ENCODE measurements at places on chromosomes 4 and X.

DNA sequence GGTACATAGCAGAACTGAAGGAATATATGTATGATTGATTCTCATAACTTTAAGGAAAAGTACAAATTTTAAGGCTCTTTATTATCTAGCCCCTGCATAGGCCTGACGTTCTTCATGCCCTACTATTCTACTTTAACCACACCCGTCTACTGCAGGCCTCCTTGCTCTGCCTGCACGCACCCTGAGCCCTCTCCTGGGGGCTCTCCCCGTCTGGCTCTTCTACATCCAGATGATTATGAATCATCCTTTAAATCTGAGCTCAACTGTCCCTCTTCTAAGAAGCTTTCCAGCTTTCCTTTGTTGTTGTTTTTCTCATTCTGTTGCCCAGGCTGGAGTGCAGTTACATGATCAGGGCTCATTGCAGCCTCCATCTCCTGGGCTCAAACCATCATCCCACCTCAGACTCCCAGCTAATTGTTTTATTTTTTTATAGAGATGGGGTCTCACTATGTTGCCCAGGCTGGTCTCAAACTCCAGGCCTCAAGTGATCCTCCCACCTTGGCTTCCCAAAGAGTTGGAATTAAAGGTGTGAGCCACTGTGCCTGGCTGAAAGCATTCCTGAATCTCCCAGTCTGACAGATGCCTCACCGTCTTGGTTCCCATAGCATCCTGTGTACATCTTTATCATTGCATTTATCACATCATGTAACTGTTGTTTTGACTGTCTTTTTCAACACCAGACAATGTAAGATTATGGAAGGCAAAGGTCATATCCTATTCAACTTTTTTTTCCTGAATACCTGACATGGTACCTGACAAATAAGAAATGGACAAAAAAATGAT, 89.2 kb downstream of the WDFY3 start:
- H3K4me1 ChIP-seq, result peaks cover 5% of the 10 kb centered on the region
- DNase-seq, result no peak
- H3K27ac ChIP-seq, result no peak overlapping the region
- no peaks in the 10 kb centered on the region for H3K36me3 ChIP-seq

GRCh38 chr4:24770667-24771066, 24.7 kb upstream of the SOD3 start:
- no peaks in the 10 kb centered on the region for H3K4me1 ChIP-seq
- no peak overlapping the region for H3K4me3 ChIP-seq
- H3K27me3 ChIP-seq, result no peaks in the 10 kb centered on the region

- no peaks in the 10 kb centered on the region for H3K4me1 ChIP-seq
- DNase-seq, result no peak
- H3K27me3 ChIP-seq, result no peaks in the 10 kb centered on the region
- H3K4me3 ChIP-seq, result no peak overlapping the region
- no peaks in the 10 kb centered on the region for H3K36me3 ChIP-seq
These were observed 32.1 kb downstream of the CCKAR start for GRCh38 chr4:26458157-26458561.

- no peaks in the 10 kb centered on the region for H3K4me1 ChIP-seq
- no peak overlapping the region for H3K4me3 ChIP-seq
- no peak for DNase-seq
- H3K36me3 ChIP-seq, result no peaks in the 10 kb centered on the region
- no peak overlapping the region for H3K27ac ChIP-seq
- H3K27me3 ChIP-seq, result no peaks in the 10 kb centered on the region
These were observed 73.1 kb upstream of the CCDC160 start for GRCh38 chrX:134163836-134164235.

DNA sequence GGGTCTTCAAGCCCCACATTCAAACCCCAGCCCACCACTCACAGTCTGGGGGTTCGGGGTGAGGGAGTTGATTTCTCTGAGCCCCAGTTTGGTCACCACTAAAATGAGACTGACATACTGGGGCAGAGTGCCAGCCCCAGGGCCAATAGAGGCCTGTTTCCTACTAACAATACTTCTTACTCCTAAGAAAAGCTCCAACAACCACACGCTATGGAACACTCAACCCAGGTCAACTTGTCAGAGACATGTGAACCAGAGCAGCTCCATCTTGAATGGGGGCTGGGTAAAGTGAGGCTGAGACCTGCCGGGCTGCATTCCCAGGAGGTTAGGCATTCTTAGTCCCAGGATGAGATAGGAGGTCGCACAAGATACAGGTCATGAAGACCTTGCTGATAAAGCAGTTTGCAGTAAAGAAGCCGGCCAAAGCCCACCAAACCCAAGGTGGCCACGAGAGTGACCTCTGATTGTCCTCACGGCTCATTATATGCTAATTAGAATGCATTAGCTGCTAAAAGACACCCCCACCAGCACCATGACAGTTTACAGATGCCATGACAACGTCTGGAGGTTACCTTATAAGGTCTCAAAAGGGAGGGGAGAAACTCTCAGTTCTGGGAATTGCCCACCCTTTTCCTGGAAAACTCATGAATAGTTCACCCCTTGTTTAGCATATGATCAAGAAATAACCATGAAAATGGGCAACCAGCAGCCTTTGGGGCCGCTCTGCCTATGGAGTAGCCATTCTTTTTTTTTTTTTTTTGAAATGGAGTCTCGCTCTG, 26.6 kb upstream of the HTRA3 start:
- peaks cover 6% of the 10 kb centered on the region for H3K4me1 ChIP-seq
- H3K4me3 ChIP-seq, result no peak overlapping the region
- no peaks in the 10 kb centered on the region for H3K27me3 ChIP-seq

DNA sequence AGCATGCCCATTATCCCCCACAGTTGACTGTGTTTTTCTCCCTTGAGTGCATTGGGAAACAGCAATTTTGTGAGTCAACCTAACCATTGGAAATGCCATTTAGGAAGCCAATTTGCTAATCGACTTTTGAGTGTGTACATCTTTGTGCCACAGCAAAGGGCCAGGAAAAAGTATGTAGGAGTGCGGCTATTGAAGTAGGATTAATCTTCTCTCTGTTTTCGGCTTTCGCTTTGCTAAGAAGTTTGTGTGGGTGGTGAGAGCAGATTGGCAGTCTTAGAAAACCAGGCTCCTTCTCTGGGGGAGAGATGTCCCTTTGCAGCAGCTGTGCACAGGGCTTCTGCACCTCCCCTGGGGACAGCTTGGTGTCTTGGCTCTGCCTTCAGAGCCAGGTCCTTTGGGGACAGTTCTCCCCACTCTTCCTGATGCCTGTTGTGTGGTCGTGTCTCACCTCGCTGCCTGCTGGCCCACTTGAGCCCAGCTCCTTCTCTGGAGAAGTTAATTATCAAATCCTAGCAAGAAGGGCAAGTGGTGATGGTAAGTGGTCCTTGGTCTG, 74.5 kb downstream of the GEMIN8 start:
- 0 out of 2 replicates have a peak, but pooled peaks cover 5% of the 10 kb centered on the region for H3K27me3 ChIP-seq
- DNase-seq, result no peak
- no peaks in the 10 kb centered on the region for H3K4me1 ChIP-seq
- H3K36me3 ChIP-seq, result no peaks in the 10 kb centered on the region

DNA sequence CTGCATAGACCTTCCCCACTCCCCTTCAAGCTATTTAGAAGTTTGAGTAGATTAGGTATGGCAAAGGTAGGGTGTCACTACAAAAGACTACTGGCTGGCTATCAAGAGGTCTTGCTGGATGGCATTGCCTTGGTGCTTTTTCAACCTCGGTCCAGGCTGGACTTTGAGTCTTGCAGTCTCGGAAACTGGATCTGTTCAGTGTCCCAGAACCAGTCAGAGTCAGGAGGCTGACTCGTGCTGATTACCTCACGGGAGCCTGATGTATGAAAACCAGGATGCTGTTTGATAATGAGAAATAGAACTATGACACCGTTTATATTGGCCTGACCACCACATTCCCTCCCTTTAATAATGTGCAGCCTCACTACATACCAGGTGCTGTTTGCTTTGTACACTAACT, 2.7 kb upstream of the PHKA1 start:
- no peak for DNase-seq
- no peaks in the 10 kb centered on the region for H3K4me1 ChIP-seq

DNA sequence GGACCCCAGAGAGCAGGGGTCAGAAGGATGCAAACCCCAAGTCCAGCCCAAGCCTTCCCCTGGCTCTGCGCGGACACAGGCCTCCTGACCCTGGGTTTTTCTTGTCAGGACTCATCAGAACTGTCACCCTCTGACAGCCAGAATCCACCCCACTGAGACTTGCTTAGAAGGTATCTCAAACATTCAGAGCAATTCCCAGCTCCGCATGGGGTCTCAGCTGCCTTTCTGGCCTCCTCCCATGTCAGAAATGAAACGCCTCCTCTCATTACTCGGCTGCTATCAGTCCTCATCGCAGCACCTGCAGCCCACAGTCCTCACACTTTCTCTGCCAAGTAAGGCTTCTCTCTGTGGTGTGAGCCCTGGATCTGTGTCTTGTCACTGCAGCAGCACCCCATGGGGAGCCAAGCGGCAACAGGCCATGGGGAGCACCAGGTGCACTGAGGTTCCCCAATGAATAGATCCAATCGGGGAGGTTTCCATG, 97.8 kb downstream of the WFS1 start:
- no peaks in the 10 kb centered on the region for H3K36me3 ChIP-seq
- DNase-seq, result no peak
- H3K27ac ChIP-seq, result no peak overlapping the region
- peaks cover 7% of the 10 kb centered on the region for H3K27me3 ChIP-seq
- no peak overlapping the region for H3K4me3 ChIP-seq

GRCh38 chr4:15370296-15370695, 57.5 kb upstream of the C1QTNF7 start:
- no peaks in the 10 kb centered on the region for H3K4me1 ChIP-seq
- H3K27ac ChIP-seq, result no peak overlapping the region
- 0 out of 2 replicates have a peak, but pooled peaks cover 3% of the 10 kb centered on the region for H3K27me3 ChIP-seq
- no peak overlapping the region for H3K4me3 ChIP-seq
- no peaks in the 10 kb centered on the region for H3K36me3 ChIP-seq
- no peak for DNase-seq

- H3K4me3 ChIP-seq, result no peak overlapping the region
- no peaks in the 10 kb centered on the region for H3K4me1 ChIP-seq
- H3K27ac ChIP-seq, result no peak overlapping the region
- H3K36me3 ChIP-seq, result no peaks in the 10 kb centered on the region
- H3K27me3 ChIP-seq, result no peaks in the 10 kb centered on the region
- DNase-seq, result no peak
These were observed 22.1 kb upstream of the OR13H1 start for GRCh38 chrX:131521824-131522223.

DNA sequence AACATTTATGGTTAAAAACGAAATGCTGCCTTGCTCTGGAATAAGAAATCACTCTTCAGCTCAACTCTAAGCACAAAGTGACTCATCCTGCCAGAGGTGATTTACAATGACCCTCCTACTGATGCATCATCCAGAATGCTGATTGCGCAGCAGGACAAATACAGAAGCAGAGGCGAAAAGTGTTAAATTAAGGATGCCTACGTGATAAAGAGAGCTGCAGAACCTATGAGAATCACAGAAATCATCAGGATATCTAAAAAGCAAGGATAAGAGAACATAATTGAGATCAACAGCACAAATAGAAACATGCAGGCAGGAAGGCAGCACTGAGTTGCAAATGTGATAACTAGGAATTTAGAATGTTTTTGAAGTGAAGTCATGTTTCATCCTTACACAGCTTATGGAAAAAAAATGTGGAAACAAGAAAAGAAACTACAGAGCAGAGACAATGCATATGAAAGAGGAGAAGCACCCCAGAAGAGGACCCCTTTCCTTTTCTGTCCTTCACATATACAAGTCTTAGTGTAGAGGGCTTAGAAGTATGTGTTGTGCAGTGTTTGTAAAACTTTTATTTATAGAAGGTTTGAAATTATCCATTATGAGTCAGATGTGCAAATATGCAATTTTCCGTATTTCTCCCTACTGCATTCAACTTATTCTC, 188.4 kb downstream of the SLC7A11 start:
- no peak overlapping the region for H3K4me3 ChIP-seq
- DNase-seq, result peak; percentile 61
- H3K27ac ChIP-seq, result no peak overlapping the region
- H3K36me3 ChIP-seq, result no peaks in the 10 kb centered on the region

DNA sequence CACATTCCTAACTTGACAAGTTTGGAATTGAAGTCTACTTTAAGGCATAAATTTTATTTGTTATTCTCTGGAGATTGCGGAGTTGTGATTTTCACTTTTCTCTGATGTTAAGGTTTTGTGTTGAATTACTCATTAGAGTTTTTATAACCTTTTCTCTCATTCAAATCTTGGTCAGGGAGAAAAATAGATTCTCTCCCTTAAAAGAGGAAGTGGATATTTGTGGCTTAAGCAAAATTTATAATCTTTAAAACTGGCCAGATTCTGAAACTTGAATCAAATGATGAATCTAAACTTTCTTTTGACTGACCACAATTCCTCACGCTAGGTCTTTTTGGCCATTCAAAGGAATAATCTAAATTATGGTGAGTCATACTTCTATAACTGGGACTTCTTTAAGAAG, 361.4 kb downstream of the TEX13C start:
- H3K4me3 ChIP-seq, result no peak overlapping the region
- H3K27ac ChIP-seq, result no peak overlapping the region
- no peaks in the 10 kb centered on the region for H3K4me1 ChIP-seq
- no peaks in the 10 kb centered on the region for H3K36me3 ChIP-seq
- DNase-seq, result no peak
- H3K27me3 ChIP-seq, result no peaks in the 10 kb centered on the region

DNA sequence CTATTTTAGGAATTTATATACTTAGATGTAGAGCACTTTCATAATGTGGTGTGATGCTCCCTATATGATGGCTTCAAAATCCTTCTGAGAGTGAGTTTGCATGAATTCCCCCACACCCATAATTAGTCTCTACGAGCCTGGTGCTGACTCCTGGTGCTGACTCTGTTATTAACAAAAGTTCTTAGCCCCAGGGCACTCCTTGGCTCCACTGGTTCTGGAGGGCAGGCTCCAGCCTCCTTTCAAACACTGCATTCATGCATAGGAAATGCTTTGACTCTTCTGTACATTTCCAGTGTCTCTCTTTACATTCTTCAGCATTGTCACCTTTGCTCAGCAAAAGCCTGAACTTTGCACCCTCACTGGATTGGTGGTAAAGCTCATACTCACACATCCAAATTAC, 64.0 kb downstream of the LNX1 start:
- H3K27me3 ChIP-seq, result peaks cover 15% of the 10 kb centered on the region
- H3K27ac ChIP-seq, result no peak overlapping the region
- H3K4me3 ChIP-seq, result no peak overlapping the region
- no peaks in the 10 kb centered on the region for H3K36me3 ChIP-seq
- H3K4me1 ChIP-seq, result no peaks in the 10 kb centered on the region
- no peak for DNase-seq

GRCh38 chr4:3848323-3848722, 82.1 kb downstream of the ADRA2C start:
- peaks cover 17% of the 10 kb centered on the region for H3K27me3 ChIP-seq
- no peak overlapping the region for H3K4me3 ChIP-seq
- DNase-seq, result no peak
